Dermis lymphatic vessel endothelial cell (primary cell): ENCODE measurements at places on chromosomes 5 and 9. TPM values are rescaled to one million over a fixed set of nuclear protein-coding genes. Genes with fewer than 3 reads are reported as not detected.

Gene ANKRD34B
- under 0.01 TPM in 1 of 2 replicates, not detected in the other for total RNA-seq

Gene WDR31
- total RNA-seq, result 0.52 and 0.54 TPM in 2 replicates

Gene IL5
- not detected in 2 replicates for total RNA-seq

Gene JAKMIP2
- not detected in 2 replicates for total RNA-seq

Gene GKAP1
- total RNA-seq, result 1.2 and 2.0 TPM in 2 replicates

Gene GADD45G
- total RNA-seq, result 0.09 and 0.11 TPM in 2 replicates

Gene POU5F2
- 0.33 and 0.43 TPM in 2 replicates for total RNA-seq

Gene BRINP1
- total RNA-seq, result 1.2 and 1.6 TPM in 2 replicates

Gene CCDC192
- total RNA-seq, result not detected in 2 replicates

Gene PCDHA11
- under 0.01 and 0.09 TPM in 2 replicates for total RNA-seq

Gene PCDHA12
- total RNA-seq, result under 0.01 TPM in 1 of 2 replicates, not detected in the other

Gene KIF4B
- total RNA-seq, result 0.33 and 0.69 TPM in 2 replicates

Gene TAL2
- not detected in 2 replicates for total RNA-seq

Gene SHROOM1
- total RNA-seq, result 2.1 and 2.4 TPM in 2 replicates

Gene OTP
- total RNA-seq, result not detected in 2 replicates

Gene PCDHA4
- under 0.01 and 0.17 TPM in 2 replicates for total RNA-seq

Gene DNAJC21
- total RNA-seq, result 19.2 and 29.3 TPM in 2 replicates
